SHP77 (cell line): ENCODE measurements at places on chromosomes 12 and 14.
A peak's percentile ranks its signal among the peaks of the same experiment; 100 is the strongest.

GRCh38 chr12:71760471-71760870 lies 5.8 kb downstream of the RAB21 start:
- no peak for DNase-seq

- DNase-seq, result no peak
Measured at GRCh38 chr12:105733579-105733978, 403.1 kb downstream of the C12orf75 start.

DNA sequence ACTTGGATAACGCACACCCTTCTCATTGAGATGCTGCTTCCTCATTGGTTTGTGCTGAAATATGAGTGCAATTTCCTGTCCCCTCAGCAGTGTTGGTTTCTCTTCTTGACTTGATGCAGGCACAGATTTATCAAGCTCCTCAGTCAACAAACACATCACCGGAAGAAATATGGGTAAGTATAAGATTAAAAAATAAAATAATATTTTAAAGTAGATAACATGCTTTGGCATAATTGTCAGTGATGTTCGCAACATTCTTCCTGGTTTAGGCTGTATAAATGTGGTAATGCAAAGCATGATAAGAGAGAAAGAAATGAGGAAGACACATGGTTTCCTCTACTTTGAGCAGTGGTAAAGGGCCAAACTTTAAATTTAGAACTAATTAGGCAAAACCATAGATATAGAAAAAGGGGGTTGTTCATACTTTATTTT lies at the start of gene GPR65:
TSS of gene GPR65 (plus strand) at position 86 of the 432 bp plus-strand sequence. CDS start 5,713 bp downstream, outside the sequence.
- DNase-seq, result no peak

GRCh38 chr14:74546416-74546815 lies 52.9 kb downstream of the ISCA2 start:
- DNase-seq, result no peak

DNA sequence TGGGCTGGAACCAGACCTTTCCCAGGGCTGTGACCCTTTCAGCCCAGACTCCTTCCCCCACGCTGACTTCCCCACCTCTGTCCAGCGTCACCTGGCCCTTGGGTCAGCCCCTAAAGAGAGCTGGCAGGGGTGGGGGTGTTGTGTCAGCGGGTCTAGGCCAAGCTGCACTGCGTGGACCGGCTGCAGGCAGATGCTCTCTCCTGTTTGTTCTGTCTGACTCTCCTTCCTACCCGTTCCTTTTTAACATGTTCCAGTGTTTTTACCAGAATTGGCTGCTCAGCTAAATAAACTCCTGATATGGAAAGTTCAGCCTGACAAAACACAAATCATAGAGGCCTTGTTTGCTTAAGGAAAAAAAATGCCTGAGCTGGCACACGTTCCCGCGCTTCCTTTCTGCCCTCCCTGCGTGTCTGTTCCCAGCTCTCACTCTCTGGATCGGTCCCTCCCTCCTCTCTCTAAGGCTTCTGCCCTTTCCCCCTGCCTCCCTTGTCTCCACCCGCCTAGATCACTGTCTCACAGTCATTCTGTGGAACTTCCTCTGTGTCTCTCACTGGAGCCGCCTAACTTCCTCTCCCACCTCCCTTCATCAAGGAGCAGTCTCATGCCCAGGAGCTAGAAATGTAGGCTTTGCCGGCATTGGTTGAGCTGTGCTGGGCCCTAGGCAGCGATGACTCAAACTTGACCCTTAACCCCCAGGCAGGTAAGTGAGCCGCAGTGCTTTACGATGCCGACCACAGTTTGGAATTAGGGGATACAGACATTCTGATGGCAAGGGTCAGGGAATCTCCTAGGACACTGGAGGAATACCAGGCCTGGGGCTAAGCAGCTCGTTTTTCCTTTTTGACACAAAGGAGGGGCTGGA lies 15.5 kb upstream of the MLXIP start:
- DNase-seq, result peak; percentile 80

GRCh38 chr12:75954041-75954440 lies 77.5 kb downstream of the PHLDA1 start:
- no peak for DNase-seq

- DNase-seq, result no peak
Measured at GRCh38 chr12:105906561-105906960, 232.2 kb downstream of the NUAK1 start.

DNA sequence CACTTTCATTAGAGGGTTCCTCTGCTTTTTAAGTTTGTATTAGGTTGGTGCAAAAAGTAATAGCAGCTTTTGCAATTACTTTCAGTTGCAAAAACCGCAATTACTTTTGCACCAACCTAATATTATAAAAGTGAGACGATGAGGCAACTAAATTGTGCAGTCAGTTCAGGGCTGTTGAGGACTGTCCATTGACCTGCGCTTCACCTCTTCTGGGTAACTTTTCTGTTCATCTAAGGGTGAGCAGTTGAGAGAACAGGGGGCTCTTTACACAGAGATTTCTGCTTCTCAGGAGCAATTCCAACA lies 191.3 kb downstream of the AACS start:
- DNase-seq, result no peak

DNA sequence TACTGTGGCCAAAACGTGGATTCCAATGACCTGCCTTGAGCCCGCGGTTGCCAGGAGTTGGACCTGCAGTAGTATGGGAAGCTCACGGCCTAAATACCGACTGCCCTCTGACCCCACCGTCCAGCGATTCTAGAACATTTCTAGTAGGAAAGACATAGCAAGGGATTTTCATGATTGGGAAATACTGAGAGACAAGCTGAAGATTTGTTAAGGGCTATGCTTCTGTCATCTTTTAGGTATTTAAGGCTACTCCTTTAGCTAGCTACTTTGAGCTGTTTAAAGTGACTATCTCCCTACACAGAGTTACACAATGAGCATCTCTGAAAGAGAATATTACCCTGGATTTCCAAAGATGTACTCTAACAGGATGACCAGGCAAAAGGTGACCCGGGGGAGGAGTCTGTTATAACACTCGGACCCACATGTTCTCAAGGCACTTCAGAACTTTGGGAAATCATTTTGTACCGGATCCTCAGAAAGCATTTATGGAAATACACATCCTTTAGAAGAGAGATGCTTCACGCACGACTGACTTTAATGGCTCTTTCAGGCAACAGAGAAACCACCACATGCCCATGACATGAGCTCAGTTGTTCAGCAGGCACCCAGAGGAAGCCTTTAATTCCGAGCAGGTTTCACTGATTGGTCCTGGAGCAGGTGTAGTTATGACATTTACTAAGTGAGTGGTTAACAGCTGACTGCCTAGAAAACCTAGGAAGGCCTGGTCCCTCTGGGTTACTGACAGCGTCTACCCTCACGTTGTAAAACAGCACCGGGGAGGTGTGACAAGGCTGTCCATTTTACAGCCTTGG lies 4.2 kb downstream of the BAG5 start:
- no peak for DNase-seq

- no peak for DNase-seq
Measured at GRCh38 chr12:51897181-51897580, 9.3 kb downstream of the ANKRD33 start.

GRCh38 chr12:94648578-94648977 lies 1.8 kb downstream of the TMCC3 start:
- DNase-seq, result no peak

DNA sequence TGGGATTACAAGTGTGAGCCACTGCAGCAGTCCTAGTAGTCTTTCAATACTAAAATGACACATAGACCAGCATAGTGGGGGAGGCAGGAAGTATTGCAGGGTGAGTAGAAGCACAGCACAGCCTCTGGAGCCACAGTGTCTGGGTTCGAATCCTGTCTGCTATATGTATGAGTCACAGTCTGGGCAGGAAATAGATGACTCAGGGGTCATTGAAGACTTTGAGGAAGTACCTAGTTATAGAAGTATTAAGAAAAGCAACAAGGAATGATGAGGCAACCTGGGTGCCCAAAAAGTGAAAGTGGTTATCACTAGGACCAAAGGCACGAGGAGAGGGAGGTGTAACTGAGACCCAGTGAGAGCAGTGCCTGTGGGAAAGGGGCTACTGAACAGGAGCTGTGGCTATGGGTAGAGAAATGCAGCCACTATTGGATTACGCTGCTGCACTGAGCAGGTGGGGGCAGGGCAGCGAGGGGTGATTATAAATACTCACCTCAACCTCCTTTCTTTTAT lies 124.0 kb downstream of the PDE3A start:
- no peak for DNase-seq

DNA sequence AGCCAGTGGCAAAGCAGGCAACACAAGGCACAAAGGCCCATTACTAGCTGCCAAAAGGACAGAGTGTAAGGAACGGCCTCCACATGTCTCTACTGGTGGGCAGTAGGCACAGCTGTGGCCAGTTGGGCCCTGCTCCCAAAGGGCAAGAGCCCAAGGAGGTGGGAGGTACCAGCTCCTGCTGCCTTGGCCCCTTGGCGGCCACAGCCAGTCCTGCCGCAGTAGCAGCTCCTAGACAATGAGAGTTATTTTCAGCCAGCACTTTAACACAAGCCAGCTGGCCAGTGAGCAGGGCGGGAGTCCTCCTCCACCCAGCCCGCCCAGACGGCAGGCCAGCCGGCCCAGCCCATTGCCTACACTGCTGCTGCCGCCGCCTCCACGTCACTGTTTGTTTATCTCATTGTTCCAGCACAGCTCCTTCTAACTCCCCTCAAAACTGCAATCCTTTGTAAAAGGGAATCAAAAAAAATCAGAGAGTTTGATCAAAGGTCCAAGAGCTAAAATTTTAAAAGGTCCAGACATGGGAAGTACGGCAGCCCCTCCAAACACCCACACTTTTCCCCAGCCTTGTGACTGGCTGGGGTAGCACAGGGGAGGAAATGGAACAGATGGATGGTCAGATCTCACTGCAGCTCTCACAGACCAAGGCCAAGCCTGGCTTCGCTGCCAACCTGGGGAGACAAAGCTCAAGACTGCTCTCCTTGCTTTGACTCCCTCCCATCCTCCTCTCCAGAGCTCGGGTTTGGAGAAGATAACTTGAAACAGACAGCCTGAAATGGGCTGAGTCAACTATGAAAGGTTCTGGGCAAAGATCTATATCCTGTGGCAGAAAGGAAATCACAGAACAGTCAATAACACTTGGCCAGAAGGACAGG lies 33.5 kb downstream of the FMNL3 start:
- DNase-seq, result peak; percentile 89

DNA sequence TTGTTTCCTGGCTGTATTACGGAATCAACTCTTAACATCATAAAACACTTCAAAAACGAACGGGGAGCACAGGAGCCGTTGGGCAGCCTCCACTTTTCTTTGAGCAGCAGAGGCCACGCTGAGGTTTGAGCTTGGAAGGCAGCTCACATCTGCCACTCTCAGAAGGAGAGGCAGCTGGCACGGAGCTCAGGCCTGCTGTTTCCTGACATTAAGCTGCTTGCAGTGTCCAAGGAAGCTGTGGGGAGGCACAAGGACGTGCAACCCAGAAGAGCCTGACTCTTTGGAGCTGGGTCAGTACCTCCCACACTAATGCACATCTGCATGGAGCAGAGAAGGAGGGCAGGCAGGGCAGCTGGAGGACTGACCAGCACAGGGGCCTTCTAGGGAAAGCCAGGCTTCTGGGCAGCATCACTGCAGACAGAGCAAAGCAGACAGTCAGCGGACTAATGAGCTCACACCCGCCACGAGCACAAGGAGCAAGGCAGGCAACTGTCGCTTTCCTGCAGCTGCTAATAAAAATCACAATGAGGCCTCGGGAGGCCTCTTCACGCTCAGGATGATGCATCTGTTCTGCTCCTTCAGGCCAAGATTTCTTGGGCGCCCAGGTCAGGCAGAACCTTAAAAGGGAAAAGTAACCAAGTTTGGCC lies 211.1 kb downstream of the GLT1D1 start:
- no peak for DNase-seq

- DNase-seq, result no peak
Measured at GRCh38 chr12:88339966-88340365, 197.9 kb downstream of the TMTC3 start.

DNA sequence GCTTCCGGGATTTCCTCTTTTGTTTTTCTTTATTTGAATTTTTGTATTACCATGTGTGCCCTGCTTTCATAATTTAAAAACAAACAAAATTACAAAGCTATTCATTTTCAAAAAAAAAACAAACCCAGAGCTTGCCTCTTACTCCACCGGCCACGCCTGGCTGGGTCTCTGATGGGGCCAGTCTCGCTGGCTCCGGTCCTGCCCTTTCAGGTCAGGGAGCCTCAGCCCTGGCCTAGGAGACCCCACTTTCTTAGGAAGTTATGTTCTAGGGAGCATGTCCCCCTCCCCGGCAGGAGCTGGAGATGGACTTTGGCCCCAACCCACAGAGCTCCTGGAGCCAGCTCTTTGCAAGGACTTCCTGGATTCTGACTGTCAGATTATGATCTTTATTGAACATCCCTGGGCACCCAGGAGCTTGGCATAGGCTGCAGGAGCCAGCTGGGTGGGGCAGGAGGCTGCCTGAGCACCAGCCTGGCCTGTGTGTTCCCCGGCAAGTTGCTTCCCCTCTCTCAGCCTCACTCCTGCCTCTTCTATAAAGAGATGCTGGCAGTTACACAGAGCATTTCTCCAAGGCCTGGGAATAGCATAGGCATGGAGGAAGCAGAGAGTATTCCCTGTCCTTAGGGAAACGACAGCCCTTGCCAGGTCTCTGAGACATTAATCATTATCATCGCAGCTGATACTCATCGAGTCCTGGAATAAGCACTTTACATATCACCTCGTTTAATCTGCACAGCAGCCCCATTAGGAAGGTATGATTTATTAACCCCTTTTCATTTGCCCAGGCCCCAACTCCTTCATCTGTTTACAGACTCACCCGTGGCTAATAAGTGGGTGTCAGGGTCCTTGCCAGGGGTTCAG lies 3.5 kb downstream of the DEGS2 start:
- DNase-seq, result no peak

GRCh38 chr14:92236243-92236900 lies 86.6 kb upstream of the SLC24A4 start:
- no peak for DNase-seq

DNA sequence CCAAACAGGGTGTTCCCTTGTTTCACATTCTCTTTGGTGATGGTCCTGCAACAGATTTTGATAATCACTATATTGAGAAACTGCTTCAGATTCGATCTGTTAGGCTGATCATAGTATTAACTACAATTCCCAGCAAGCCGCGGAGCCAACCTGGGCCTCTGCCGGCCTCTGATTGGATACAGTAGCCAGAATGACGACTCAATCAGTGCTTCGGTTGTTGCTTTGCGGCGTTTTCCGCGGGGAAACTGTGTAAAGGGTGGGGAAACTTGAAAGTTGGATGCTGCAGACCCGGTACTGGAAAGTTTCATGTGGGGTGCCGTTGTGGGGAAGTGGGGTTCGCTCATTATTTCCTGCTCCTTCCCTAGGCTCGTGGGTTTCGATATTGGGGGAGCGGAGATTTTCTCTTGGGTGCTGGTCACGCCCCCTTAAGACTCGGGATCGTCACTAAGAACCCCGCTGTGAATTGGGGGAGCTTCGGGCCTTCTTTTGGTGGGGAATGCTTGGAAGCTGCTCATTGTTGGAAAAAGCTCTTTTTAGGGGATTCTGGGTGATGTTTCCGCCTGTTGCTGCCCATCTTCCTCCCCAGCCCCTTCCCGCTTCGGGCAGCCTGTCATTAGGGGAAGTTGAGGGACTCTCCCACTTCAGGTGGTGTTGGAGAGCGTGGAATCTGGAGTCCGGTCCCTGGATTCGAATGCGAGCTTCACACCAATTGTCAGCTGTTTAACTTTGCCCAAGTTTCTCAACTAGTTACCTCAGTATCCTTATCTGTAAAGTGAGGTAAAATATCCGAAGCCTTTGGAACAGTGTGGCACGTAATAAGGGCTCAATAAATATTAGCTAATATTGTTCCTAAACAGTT lies at the start of gene RAD51B:
TSS of gene RAD51B (plus strand) at position 217 of the 859 bp plus-strand sequence.
- peak; percentile 82 for DNase-seq

- DNase-seq, result no peak
Measured at GRCh38 chr14:60565211-60565610, 56.3 kb downstream of the SIX6 start.
